ENCODE measurements at places on chromosomes 11 and 22.

GRCh38 chr11:46202149-46202548 lies 75.3 kb upstream of the CREB3L1 start:
- no peak for DNase-seq

DNA sequence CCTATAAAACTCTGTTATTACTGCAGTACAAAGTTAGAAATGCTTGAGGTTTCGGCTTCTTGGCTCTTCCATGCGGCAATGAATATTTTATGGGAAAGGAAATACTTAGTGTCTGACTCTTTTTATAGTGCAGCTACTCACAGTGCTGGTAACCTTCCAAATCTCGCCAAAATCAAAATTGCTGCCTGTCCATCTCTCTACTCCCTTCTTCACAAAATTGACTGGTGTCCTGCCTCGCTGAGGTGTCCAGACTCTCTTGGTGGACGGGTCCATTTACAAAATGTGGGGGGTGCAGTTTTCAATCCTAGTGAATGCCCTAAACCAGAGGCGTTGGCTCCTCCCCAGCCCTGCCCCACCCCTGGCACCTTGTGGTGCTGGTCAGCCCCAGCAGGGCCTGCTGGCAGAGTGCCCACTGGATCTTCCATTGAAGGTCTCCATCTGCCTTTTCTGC lies 73.5 kb downstream of the ZBTB16 start:
- no peak for DNase-seq

DNA sequence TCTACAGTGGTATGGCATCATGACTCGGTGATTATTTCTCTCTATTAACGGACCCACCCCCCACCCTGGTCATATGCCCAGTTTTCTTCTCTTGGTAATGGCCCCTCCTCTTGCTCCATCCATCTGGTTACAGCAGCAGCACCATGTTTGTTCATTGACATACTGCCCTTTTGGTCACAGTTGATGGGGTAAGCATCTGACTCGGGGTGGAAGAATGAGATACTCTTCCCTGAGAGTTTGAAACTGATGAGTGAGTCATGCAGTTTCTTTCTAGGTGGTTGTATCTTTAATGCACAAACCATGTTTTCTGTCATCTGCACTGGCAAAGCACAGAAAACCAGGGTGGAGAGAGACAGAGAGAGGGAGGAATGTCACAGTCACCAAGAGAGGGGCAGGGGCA lies 126.0 kb downstream of the SYN3 start:
- no peak for DNase-seq

- DNase-seq: no peak
Observed at GRCh38 chr11:32056438-32056837, 34.4 kb upstream of the RCN1 start.

DNA sequence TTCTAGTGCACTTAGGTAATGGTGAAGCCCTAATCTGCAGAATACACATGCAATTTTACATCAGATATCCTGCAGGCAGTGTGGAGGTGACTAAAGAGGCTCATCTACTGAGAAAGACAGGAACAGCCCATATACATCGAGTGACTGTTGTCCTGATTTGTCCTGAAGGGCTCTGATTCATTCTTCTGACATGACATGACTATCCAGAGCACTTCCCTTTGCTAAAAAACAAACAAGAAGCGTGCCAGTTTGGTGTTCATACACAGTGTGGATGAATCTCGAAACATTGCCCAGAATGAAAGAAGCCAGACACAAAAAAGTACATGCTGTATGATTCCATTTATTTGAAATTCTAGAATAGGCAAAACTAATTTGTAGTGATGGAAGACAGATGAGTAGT lies 48.0 kb upstream of the AMPD3 start:
- no peak for DNase-seq

DNA sequence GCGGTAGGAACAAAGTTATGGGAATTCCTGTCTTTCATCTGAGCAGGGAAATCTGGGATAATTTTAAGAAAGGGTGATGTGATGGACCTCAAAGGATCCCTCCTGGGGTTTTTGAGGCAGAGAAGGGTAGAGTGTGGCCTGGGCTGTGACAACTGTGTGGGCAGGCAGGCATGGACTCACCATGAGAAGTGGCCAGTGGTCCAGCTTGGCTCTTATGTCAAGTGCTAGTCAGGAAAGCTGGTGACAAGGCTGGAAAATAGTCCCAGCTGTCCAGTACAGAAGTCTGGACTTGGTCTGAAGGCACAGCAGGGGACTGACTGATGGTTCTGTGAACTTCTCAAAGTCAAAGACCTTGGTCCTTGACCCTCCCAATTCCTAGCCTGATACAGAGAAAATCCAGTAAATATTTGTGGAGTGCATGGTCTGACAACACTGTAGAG lies 1.7 kb downstream of the PPFIBP2 start:
- DNase-seq: no peak

DNA sequence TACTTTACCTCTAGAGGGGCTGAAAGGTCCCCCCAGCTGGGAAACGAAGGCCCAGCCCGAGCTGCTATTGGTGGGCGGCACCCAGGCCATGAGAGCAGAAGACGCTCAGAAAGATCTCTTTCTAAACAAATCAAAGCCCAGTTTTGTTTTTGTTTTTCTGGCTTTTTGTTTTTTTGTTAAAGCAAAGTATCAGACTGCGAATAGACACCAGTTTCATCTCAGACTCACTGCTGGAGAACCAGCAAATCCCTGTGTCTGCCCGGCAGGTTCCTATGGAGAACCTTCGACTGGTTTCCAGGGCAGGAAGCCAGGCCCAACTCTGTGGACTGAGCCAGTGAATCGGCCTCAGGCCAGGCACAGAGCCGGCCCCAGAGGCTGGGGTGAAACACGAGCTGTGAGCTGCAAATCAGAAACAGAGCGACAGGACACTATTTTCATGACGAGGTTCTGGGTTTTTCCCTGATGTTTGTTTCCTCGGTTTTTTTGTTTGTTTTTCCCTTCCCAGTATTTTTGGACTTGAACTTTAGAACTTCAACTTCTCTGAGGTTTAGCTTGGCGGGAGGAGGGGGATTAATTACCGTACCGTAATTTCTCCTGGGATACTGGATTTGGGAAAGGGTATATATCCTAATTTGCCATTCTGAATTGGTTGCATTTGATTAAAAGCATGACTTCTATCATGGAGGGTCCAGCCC lies 16.0 kb upstream of the B4GALNT4 start:
- peak; percentile 81 for DNase-seq

DNA sequence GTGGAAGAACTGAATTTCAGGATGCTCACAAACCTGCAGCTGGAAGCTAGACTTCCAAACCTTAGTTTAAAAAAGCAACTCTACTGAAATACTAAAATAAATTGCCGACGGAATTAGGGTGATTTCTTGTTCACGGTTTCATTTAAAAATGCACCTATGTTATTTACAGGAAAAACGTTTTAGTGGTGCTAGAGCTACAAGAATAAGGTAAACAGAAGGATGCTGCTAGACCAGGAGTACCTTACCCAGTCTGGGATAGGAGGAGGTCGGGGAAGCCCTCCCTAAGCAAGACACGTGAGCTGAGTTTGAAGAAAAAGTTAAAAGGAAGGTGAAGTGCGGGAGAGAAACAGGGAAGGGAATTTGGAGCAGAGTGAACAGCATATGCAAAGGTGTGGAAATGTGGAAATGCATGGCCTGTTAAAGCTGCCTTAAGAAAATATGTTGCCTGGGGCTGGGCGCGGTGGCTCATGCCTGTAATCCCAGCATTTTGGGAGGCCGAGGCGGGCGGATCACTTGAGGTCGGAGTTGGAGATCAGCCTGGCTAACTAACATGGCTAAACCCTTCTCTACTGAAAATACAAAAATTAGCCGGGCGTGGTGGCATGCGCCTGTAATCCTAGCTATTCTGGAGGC lies 1.4 kb upstream of the FTH1 start:
- no peak for DNase-seq

DNA sequence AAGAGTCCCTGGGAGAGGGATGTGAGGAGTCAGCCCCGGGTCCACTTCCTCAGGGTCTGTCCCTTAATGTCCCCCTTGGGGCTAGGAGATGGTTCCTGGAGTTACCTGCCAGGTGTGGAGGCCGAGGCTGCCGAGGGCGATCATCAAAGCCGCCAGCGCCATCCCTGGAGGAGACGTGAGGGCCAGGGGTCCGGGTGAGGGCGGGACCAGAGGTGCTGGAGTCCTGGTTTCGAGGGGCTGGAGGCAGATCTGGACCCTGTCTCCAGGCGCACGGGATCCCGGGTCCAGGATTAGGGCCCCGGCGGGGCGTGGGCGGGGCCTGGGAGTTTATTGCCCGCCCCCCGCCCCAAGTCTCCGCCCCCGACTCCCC lies at the start of gene ART5:
Gene ART5, minus strand, starts transcription at position 292 of the 370 bp plus-strand sequence. Its CDS starts 130 bp downstream, at position 162.
- DNase-seq: no peak

DNA sequence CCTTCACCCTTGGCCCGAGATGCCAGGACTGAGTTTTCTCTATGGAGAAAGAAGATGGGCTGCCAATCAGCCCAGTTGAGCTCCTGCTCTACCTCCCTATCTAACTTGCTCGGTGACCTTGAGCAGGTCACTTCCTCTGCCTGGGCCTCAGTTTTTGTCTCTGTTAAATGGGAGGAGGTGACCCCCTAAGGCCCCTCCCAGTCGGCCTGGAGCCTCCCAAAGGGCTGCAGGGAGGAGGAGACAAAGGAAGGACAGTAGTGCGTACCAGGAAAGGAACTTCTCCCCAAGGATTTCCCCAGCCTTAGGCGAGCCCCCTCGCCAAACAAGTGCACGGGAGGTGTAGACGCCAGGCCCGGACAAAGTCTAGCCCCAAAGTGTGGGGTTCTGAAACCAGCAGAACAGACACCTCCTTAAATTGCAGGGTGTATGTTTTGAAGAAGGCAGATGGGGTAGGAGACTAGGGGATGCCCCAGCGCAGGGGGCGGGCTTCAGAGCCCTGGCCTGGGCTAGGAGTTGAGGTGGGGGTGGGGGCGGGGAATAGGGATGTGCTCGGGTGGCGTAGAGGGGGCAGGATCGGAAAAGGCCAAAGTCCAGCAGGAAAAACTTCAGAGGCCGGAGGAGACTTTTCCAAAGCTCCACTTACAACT lies 1.0 kb downstream of the CBX7 start:
- no peak for DNase-seq

GRCh38 chr11:12785901-12786300 lies 111.7 kb downstream of the TEAD1 start:
- no peak for DNase-seq

GRCh38 chr22:36328635-36329253 lies 59.0 kb downstream of the MYH9 start:
- no peak for DNase-seq

DNA sequence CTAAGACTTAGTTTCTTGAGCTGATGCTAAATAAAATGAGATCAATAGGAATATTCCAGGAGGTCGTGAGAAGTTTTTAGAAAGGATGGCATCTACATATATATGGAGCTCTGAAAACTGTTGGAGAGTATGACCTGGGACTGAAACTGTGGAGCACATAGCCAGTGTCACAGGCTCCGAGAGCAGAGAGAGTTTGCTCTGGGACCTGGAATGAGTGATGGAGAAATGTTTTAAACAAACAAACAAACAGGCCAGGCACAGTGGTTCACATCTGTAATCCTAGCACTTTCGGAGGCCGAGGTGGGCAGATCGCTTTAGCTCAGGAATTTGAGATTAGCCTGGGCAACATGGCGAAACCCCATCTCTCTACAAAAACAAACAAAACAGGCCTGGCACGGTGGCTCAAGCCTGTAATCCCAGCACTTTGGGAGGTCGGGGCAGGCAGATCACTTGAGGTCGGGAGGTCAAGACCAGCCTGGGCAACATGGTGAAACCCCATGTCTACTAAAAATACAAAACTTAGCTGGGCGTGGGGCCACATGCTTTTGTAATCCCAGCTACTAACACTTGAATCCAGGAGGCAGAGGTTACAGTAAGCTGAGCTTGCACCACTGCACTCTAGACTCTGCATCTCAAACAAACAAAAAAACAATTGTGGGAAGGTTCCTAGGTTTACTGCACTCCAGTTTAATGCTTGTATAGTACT lies 67.1 kb downstream of the SLC35F2 start:
- DNase-seq: no peak

DNA sequence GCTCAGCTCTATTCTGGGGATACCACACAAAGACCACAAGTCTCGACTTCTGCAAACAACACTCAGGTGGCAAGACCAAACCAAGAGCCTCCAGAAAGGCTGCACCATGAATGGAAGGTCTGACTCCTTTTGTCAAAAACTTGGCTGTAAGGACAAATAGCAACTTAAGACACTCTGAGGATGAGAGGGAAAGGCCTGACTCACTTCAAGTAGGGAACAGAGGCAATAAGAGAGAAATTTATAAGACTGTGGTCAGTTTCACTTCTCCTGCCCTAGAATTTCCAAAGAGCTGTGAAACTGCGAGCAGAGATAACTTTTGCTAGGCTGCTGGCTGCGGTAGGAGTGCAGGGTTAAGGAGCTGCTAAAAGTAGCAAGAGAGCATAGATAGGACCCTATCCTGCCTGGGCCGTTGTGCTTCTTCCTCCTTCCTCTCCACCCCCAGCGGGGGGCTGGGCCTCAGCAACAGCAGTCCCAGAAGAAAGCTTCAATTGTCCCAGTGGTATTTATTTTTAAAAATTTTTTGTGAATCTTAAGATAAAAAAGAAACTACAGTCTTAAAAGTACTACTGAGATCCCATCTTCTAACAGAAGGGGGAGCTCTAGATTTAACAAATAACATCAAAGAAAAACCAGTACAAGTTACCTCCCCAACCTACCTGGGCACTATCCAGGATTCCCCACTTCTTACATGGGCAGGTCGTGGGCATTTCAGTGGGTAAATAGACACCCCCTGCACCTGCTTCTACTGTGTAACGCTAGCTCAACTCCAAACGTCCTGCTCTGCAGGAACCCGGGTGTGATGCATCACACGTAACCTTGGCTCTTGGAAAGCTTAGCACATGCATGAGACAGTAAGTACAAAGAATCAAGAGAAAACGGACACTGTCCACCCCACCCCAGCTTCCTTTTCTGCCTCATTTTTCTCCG lies 66.4 kb downstream of the SGSM3 start:
- DNase-seq: peak; percentile 75

DNA sequence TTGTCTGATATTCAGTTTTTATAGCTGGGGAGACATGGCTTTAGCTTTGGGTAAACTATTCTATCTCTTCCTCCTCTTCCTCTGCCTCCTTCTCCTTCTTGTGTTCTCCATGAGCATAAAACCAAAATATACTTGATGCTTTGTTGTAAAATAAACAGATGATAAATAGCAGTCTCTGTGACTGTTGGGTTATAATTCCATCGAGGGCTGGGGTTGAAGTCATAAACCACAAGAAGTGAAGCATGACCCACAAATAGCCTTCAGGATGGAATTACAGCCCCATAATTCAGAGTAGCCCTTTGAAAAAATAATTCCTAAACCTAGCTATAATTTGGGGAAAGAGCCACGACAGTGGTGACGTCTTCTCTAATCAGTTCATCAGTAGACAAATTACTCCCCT lies 177.7 kb downstream of the SNX19 start:
- DNase-seq: no peak
